ENCODE measurements at places on chromosomes 3 and 15.

DNA sequence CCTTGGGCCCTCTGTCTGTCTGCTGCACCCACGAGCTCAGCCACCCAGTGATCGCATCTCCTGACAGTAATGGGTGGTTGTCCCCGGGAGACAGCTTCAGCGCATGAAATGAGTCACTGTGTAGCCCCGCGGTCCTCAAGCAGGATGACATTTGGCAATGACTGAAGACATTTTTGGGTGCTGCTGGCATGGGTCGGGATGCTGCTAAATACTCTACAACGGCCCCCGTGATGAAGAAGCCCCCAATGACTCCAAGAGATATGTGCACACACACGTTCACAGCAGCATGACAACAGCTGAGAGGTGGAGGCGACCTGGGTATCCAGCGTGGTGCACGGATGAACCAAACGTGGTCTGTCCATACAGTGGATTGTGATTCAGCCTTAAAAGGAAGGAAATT is 17.4 kb upstream of the ZXDC start:
- DNase-seq, result no peak

- no peak for DNase-seq
These were observed 46.9 kb upstream of the NEDD4 start for GRCh38 chr15:56040081-56041035.

DNA sequence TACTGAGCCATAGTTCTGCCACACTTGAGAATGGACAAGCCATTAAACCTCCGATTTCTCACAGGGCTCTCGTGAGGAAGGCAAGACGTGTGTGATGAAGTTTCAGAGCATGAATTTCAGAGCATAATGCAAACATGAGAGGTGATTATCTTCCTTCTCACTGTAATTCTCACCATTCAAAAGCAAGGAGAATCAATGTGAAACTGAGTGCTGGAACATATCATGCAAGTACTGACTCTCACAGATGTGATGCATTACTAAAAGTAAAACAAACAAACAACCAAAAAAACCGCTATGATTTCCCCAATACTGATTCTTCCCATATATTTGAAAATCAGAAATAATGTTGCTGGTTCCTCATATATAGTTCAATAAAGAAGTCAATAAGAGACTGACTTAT is 23.7 kb downstream of the P3H2 start:
- DNase-seq, result no peak

GRCh38 chr15:89078851-89079810 is 9.1 kb upstream of the ABHD2 start:
- no peak for DNase-seq

- no peak for DNase-seq
These were observed 2.2 kb downstream of the NEO1 start for GRCh38 chr15:73054417-73054953.

- DNase-seq, result no peak
These were observed 495.5 kb upstream of the ROBO1 start for GRCh38 chr3:80263260-80263659.

- no peak for DNase-seq
These were observed 1038.6 kb downstream of the TUSC7 start for GRCh38 chr3:117748131-117748530.

DNA sequence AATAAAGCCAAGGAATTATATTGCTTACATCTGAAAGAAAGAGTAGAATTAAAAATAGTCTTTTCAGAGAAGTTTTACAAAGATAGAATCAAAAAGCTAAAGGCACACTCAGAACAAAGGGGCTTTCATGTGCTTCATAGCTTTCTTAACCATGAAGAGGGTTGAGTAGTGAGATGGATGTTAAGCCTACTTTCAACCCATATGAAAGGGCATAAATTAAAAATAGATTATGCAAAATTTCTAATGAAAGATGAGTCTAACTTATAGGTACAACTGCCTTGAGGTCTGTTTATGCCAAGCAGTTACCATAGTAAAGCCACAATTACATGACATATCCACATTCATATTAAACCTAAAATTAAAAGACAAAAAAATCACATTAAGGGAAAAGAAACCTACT is 223.3 kb upstream of the ARHGEF26 start:
- no peak for DNase-seq

DNA sequence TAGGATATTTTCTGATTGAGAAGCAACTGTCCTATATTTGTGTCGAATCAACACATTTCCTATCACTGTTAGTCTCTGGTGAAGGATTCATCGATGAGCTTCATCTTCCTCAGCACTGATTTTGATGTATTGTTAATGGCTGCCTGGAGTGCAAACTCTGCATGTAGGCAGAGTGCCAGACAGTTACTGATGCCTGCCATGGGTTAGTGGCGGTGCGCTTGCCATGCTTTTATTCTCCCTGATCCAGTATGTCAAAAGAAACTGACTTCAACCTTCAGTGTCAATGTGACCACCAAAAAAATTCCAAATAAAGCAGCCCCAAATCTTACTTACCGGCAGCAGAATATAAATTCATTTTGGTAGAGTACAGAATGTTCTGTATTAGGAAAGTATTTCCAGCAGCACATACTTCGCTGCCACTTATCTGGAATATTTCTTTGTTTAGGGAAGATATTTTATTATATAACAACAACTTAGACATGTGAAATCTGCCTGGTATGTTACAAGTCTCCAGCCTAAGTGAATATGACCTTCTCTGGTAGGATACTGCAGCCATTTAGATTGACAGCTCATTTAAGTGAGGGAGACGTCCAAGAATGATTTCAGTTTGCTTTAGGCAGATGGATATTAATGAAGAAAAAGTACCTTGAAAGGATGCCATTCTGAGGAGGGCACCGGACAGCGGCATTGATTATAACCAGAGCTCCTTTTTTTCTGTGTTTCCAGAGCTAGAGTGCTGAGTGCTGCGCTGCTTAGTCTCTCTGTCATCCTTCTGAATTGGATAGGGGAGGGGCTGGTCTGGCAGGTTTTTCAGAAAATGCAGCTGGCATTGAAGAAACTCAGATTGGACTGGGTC is 59.9 kb downstream of the ARHGEF26 start:
- no peak for DNase-seq

GRCh38 chr3:11568503-11569155 is 75.1 kb downstream of the VGLL4 start:
- no peak for DNase-seq

DNA sequence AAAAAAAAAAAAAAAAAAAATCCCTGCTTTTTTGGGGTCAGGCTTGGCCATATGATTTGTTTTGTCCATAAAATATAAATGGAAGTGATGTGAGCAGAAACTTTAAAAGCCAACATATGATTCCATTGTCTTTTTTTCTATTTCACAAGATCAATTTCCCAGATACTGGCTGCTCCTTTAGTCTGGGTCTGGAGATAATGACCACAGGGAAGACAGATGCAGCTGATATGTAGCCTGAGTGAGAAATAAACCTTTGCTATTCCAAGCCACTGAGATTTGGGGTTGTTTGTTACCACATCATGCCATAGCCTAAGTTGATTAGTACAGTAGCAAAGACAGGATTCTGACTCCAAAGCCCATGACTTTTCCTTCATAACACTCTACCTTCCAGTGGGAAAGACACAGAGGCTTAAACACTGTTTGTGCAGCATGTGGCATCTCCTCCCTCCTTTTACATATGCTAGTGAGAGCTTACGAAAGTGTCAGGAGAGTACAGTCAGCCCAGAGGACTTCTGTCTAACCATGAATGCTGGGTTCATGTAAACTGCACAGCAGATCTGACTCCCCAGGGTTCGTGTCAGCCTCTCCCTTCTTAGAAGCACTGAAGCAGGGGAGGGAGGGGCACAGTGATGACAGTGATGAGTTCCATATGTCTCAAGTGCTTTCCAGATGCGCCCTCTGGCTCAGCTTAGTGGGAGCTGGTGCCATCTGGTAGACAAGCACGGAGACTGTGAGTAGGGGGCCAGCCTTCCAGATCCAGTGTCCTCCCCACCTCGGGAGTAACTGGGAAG is 36.7 kb upstream of the SLC7A14 start:
- DNase-seq, result no peak

DNA sequence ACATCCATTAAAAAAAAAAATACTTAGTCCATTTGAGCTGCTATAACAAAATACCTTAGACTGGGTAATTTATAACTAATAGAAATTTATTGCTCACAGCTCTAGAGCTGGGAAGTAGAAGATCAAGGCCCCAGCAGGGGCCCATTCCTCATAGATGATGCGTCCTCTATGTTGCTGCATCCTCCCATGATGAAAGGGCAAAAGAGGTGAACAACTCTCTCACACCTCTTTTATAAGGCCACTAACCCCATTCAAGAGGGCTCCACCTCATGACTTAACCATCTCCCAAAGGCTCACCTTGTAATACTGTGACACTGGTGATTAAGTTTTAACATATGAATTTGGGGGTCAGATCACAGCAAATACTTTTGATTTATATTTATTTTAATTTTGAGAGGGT is 3.0 kb upstream of the TLNRD1 start:
- DNase-seq, result no peak

GRCh38 chr15:67879440-67880129 is 39.7 kb upstream of the RNU6-1 start:
- peak; percentile 73 for DNase-seq

GRCh38 chr3:129665024-129665768 is 58.7 kb upstream of the PLXND1 start:
- DNase-seq, result no peak

DNA sequence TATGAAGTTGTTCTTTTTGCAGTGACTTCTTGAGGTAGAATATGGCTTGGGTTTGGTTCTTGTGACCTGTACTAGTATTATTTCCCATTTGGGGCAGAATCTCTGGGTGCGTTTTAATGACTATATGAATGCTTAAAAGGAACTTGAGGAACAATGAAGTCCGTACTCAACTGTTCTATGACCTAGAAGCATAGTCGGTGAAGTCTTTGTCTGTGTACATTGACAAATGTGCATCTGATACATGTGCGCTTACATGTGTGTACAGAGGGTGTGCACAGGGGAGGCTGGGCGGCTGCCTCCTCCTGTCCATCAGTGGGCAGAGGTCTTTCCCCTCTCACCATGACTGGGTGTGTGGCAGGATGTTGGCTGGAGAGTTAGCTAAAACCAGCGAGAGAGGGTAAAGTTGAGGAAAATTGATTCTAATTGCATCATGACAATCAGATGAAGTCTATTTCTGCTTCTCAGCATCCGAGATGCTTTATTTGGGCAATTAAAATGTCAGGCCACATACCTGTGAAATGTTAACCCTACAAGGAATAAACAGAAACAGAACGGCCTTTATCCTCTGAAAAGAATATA is 1.0 kb upstream of the NR2F2 start:
- DNase-seq, result no peak

DNA sequence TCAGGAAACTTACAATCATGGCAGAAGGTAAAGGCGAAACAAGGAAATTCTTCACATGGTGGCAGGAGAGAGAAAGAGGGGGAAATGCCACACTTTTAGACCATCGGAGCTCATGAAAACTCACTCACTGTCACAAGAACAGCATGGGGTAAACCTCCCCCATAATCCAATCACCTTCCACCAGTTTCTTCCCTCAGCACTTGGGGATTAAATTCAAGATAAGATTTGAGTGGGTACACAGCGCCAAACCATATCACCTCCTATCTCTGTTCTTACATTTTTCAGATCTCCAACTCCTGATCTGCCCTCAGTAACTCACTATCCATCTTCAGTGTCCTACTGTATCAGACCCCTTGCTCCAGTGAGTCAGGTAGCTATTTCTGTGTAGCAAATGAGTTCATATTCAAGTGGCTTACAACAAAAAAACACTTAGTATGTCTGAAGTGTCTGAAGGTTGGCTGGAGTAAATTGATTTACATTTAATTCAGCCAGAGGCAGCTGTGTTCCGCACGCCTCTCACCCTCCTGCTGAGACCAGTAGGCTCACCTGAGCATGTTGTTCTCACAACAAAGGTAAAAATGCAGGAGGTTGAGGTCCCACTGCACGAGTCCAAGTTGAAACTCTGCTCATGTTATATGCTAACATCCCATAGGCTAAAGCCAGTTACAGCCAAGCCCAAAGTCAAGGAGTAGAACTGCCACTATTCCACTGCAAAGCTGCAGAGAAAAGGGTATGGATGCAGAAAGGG is 180.7 kb upstream of the LMCD1 start:
- DNase-seq, result no peak

- no peak for DNase-seq
These were observed 41.9 kb downstream of the KY start for GRCh38 chr3:134608771-134609435.

GRCh38 chr3:172606021-172606420 is 82.8 kb upstream of the TNFSF10 start:
- no peak for DNase-seq

DNA sequence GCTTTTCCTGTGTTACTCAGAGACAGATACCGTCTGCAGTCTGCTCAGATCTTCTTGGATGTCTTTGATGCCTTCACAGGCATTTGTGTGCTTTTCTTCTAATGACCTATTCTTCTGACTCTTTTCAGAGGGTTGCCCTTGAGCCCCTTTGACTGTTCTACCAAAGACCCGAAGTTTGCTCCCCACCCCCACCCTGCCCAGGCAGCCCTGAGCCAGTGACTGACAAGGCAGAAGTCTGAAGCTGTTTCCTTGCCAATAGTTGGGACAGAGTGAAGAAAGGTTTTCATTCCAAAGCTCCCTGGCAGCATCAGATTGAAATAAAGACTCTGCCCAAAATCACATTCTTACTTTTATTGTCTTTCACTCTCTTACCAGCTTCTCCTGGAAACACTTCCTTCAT is 9.0 kb upstream of the ATP13A5 start:
- no peak for DNase-seq

- no peak for DNase-seq
These were observed 179.5 kb downstream of the ANXA2 start for GRCh38 chr15:60218256-60218655.

- DNase-seq, result no peak
These were observed 243.5 kb upstream of the UBE2E2 start for GRCh38 chr3:22959593-22959992.

DNA sequence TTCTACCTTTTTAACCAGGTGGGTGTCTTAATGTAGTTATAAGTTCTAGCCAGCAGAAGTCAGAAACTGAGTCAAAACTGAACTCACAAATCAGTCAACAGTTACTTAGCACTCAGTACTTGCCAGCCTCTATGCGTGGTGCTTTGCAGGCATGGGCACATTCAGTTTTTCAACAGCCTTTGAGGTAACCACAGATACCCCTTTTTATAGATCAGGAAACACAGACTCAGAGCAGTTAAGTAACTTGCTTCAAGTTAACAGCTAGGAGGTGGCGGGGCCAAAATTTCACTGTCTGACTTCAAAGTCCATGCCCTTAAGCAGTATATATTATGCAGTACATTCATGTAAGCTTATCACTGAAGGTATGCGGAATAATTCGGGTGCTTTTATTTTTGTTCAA is 139.4 kb downstream of the FHIT start:
- DNase-seq, result no peak

DNA sequence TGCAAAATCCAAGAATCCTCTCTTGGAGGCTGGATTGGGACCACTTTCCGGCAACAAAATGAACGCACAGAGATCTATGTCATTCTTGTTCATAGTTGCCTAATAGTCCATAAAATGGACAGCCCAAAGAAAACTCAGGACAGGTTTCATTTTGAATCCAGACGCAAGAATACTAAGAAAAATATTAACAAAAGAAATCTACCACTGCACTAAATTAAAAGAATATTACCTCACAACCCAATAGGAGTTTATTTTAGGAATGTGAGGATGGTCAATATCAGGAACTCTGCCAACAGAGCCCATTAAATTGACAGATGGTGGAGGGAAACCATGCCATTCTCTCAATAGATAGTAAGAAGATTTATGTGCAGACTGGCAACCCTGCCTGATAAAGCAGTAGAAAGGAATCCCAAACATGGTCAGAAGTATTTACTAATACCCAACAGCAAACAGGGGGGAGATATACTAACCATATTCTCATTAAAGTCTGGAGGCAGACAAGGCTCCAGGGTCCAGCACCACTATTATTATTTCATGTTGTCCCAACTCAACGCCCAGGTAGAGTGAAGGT is 127.6 kb downstream of the SMAD6 start:
- no peak for DNase-seq

- no peak for DNase-seq
These were observed 7.4 kb downstream of the FAM3D start for GRCh38 chr3:58659051-58659675.
